Thyroid gland (tissue), 4 donors: ENCODE measurements at places on chromosomes 3 and 15. TPM values are rescaled to one million over a fixed set of nuclear protein-coding genes. Genes with fewer than 3 reads are reported as not detected.
A peak's percentile ranks its signal among the peaks of the same experiment; 100 is the strongest.

DNA sequence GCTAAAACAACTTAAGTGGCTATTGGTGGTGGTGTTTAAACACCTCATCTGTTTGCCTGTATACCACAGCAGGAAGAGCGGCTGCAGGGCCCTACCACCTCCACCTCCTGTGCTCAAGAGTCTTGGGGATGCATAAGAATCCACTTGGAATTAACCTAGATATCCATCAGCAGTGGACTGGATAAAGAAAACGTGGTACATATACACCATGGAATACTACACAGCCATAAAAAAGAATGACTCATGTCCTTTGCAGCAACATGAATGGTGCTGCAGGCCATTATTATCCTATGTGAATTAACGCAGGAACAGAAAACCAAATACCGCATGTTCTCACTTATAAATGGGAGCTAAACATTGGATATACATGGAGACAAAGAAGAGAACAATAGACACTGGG is 76.8 kb downstream of the SETMAR start:
- no peak overlapping the region for H3K27ac ChIP-seq
- no peaks in the 10 kb centered on the region for H3K27me3 ChIP-seq
- no peaks in the 10 kb centered on the region for H3K36me3 ChIP-seq
- no peak overlapping the region for H3K4me3 ChIP-seq

DNA sequence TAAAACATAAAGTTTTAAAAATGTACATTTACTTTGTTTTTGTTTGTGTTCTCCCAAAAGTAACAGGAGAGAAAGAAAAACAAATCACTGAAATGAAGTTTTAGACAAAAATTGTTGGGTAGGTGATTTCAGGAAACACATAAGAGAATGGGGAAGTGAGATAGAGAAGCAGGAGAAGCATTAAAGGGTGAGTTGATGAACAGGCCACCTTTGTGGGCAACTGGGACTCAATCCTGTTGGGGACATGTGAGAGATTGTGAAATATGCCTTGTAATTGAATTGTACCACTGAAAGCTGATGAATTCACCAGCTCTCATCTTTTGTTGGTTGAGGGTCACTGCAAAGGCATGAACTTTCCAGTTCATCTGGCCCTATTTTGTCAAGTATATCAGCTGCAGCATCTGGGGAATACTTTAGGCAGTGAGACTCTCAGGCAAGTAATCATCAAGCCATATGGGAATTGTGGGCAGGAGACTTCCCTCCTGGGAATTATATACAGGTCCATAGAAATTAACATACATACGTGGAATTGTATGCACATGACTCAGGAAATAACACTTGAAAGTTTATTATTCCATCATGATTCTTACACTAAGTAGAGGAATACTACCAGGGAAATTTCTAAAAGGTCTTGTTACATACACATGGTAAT is 181.0 kb downstream of the ZBBX start:
- DNase-seq: no peak
- no peaks in the 10 kb centered on the region for H3K4me1 ChIP-seq
- no peak overlapping the region for H3K27ac ChIP-seq
- no peaks in the 10 kb centered on the region for H3K36me3 ChIP-seq

- H3K4me3 ChIP-seq: no peak overlapping the region
- peak overlapping the region; percentile 90 for H3K27ac ChIP-seq
- peaks cover 58% of the 10 kb centered on the region for H3K4me1 ChIP-seq
- peak; percentile 68 for DNase-seq
Measured at GRCh38 chr15:63945838-63946298, 100.4 kb downstream of the DAPK2 start.

- H3K4me3 ChIP-seq: no peak overlapping the region
- H3K36me3 ChIP-seq: no peaks in the 10 kb centered on the region
- no peak overlapping the region for H3K27ac ChIP-seq
- H3K4me1 ChIP-seq: no peaks in the 10 kb centered on the region
Measured at GRCh38 chr3:183914856-183915255, 30.2 kb upstream of the PARL start.

DNA sequence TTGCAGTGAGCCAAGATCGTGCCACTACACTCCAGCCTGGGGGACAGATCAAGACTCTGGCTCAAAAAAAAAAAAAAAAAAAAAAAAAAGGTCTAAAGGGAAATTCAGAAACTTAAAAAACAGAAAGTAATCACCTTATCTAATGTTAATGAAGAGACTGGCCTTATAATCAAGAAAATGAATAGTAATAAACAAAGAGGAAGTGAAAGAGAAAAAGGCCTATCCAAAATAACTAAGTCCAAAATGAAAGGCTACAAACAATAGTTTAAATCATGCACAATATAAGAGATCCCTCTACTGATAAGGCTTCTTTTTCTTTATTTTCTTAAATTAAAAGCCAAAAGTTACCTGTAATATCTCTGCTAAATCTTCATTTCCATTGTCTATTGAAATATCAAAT is 37.1 kb upstream of the HDC start:
- no peak overlapping the region for H3K27ac ChIP-seq
- peaks cover 20% of the 10 kb centered on the region for H3K36me3 ChIP-seq
- no peak overlapping the region for H3K4me3 ChIP-seq
- no peak for DNase-seq
- no peaks in the 10 kb centered on the region for H3K4me1 ChIP-seq

- no peak for DNase-seq
- no peaks in the 10 kb centered on the region for H3K36me3 ChIP-seq
- no peaks in the 10 kb centered on the region for H3K27me3 ChIP-seq
- no peak overlapping the region for H3K27ac ChIP-seq
Measured at GRCh38 chr3:184040010-184040409, 8.5 kb downstream of the HTR3D start.

- no peak for DNase-seq
- H3K36me3 ChIP-seq: no peaks in the 10 kb centered on the region
- H3K4me1 ChIP-seq: no peaks in the 10 kb centered on the region
- no peaks in the 10 kb centered on the region for H3K27me3 ChIP-seq
- H3K4me3 ChIP-seq: no peak overlapping the region
- no peak overlapping the region for H3K27ac ChIP-seq
Measured at GRCh38 chr15:75947092-75947491, 43.4 kb downstream of the FBXO22 start.

GRCh38 chr3:112873632-112874031 is 27.0 kb upstream of the CD200R1L start:
- no peak overlapping the region for H3K4me3 ChIP-seq
- H3K27ac ChIP-seq: no peak overlapping the region
- H3K27me3 ChIP-seq: no peaks in the 10 kb centered on the region
- H3K36me3 ChIP-seq: no peaks in the 10 kb centered on the region

DNA sequence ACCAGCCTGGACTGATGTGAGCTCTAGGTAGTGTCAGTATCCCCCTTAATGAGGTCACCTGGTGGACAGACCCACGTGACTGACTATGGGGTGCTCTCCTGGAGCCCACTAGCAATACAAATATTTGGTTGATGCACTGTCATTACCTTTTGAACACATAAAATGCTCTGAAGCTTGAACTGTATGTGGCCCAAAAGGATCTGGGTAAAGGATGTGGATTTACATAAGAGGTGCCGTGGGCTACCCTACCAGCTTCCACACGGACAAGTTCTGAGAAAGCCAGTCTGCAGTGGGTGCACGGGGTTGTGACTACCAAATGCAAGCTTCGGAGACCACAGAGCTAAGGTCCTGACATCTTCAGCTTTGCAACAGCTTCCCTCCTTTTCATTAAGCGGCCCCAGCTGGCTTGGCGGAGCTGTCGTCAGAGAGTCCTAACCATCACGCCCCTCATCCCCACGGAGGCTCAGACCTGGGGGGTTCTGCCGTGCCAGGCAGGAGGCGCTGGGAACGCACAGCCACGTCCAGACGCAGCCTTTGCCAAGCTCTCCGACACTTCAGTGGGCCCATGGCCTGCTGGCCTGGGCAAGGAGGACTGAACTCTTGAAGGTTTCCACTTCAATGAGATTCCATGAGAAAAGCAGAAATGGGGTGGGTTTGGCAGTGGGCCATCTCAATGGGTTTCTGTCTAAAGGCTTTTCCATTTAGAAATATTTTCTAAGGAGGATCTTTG is 228.3 kb downstream of the ADAMTS17 start:
- peak; percentile 91 for DNase-seq
- no peaks in the 10 kb centered on the region for H3K36me3 ChIP-seq
- peaks cover 38% of the 10 kb centered on the region for H3K4me1 ChIP-seq
- H3K27me3 ChIP-seq: no peaks in the 10 kb centered on the region

DNA sequence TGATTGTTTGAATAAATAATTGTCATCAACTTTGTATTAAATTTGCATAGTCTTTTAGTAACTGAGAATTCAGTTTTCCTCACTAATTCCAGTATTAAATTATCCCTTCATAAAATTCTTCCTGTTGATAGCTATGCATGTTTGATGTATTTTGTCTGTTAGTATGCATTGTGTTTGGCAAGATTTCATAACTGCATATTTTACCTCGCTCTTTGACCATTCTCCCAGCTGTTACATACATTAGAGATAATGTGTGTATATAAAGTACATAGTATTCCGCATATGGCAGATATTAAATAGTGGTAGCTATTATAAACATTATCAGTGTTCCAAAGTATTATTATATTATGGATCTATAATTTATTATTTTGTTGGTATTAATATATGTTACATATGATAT is 10.6 kb upstream of the NFKBIZ start:
- H3K27ac ChIP-seq: no peak overlapping the region
- H3K36me3 ChIP-seq: no peaks in the 10 kb centered on the region
- no peaks in the 10 kb centered on the region for H3K27me3 ChIP-seq
- no peaks in the 10 kb centered on the region for H3K4me1 ChIP-seq
- DNase-seq: no peak

DNA sequence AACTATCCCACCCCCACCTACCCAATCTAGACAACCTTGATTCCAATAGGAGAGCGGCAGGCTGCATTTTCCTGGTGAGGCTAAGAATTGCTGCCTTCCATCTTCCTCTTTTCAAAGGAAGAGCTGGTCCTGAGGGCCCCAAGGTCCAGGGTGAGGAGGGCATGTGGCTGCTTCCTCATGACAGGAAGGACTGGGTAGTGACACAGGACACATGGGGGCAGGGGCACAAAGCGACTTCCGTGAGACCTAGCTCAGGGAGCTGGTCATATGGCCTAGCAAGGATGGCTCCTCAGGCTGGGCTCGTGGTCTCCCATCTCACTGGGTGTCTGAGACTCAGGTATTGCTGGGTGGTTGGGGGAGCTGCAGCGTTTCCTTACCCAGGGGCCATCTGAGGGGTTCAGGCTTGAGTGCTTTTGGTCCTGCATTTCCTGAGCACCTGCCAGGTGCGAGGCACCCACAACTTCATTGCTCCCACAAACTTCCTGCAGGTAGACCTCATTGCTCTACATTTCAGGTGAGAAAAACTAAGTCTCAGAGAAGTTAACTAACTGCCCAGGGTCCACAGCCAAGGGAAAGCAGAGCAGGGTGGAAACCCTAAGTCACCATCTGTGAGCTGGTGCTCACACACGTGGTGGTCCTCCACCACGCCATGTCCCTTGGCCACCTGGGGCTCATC is 160.0 kb upstream of the TLE3 start:
- no peak overlapping the region for H3K4me3 ChIP-seq
- H3K27me3 ChIP-seq: no peaks in the 10 kb centered on the region
- H3K36me3 ChIP-seq: no peaks in the 10 kb centered on the region
- H3K4me1 ChIP-seq: peaks cover 15% of the 10 kb centered on the region
- DNase-seq: no peak

GRCh38 chr15:33506781-33507296 is 196.1 kb downstream of the RYR3 start:
- no peak overlapping the region for H3K27ac ChIP-seq
- H3K4me3 ChIP-seq: no peak overlapping the region
- H3K4me1 ChIP-seq: no peaks in the 10 kb centered on the region

DNA sequence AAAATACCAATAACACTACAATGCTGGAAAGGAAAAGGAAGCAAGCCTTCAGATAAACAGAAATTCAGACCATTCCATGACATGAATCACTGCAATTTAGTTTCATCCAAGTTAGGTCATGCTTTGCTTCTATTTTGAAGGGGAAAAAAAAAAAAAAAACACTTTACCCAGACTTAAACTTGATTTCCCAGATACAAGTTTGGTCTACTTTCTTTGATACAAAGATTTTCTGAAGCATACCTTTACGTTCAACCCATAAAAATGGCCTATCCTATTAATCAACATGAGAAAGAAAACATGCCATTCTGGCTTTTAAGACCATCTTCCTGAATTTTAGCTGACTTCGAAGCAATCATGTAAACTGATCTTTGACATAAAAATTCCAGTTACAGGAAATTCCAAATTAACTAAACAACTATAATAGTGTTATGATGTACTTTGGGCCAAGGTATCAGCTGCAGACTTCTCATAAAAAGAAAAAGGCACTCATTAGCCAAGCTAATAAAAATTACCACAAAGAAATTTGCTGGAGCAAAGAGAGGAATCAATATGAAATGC is 12.6 kb downstream of the OSBPL10 start:
- no peaks in the 10 kb centered on the region for H3K4me1 ChIP-seq
- H3K27ac ChIP-seq: peak overlapping the region; percentile 62
- H3K27me3 ChIP-seq: no peaks in the 10 kb centered on the region
- no peaks in the 10 kb centered on the region for H3K36me3 ChIP-seq
- H3K4me3 ChIP-seq: no peak overlapping the region
- DNase-seq: no peak

DNA sequence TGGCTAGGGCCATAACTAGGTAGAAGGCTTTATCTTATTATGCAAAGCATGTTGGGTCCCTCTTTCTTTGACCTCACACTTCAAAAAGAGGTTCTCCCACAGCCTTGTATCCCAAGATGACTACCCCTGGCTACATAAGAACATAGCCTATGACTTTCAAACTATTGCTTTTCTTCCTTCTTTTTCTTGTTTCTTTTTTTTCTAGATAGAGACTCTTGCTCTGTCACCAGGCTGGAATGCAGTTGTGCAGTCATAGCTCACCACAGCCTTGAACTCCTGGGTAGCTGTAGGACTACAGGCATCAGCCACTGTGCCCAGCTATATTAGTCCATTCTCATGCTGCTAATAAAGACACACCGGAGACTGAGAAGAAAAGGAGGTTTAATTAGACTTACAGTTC is 47.2 kb downstream of the DIPK2A start:
- no peaks in the 10 kb centered on the region for H3K27me3 ChIP-seq
- H3K27ac ChIP-seq: no peak overlapping the region
- no peak for DNase-seq
- H3K4me1 ChIP-seq: no peaks in the 10 kb centered on the region

GRCh38 chr15:90918034-90918788 is 14.1 kb downstream of the HDDC3 start:
- H3K27me3 ChIP-seq: no peaks in the 10 kb centered on the region
- DNase-seq: no peak
- H3K27ac ChIP-seq: no peak overlapping the region
- no peak overlapping the region for H3K4me3 ChIP-seq

GRCh38 chr3:13769422-13769821 is 110.4 kb downstream of the WNT7A start:
- no peaks in the 10 kb centered on the region for H3K27me3 ChIP-seq
- H3K27ac ChIP-seq: no peak overlapping the region
- H3K36me3 ChIP-seq: no peaks in the 10 kb centered on the region
- DNase-seq: no peak

PLIN1 gene
- 3.3 TPM for total RNA-seq

GPR176 gene
- total RNA-seq: 4.3 TPM

HTR3E gene
- total RNA-seq: not detected

PLAAT1 gene
- 10.1 TPM for total RNA-seq

ACKR2 gene
- 5.6 TPM for total RNA-seq
